ENCODE measurements at places on chromosomes 2 and 18.

GRCh38 chr2:8388781-8389180 is 293.1 kb upstream of the ID2 start:
- no peak for DNase-seq

DNA sequence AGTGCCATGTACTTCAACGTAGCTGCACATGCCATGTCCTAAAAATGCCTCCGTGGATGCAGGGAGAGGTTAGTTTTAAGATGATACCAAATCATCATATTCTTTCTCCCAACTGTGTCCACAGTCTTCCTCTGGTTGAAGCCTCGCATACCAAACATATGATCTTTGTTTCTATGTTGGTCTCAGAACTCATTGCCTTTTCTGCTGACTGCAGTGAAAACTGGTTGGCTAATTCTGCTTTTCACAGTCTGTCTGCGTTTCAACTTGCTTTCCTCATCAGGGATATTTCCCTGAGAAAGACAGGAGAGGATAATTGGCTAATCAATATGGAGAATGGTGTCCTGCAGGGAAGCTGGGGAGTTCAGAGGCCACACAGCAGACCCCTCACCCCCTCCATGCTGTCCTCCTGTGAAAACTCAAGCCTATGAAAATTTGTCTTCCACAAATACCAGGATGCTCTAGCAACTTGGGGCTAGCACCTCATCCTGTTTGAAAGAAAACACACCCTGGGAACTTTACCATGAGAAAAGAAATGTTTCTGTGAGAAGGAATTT is 192.2 kb upstream of the PXDN start:
- DNase-seq: no peak

GRCh38 chr2:84481702-84482101 is 22.6 kb upstream of the SUCLG1 start:
- no peak for DNase-seq

DNA sequence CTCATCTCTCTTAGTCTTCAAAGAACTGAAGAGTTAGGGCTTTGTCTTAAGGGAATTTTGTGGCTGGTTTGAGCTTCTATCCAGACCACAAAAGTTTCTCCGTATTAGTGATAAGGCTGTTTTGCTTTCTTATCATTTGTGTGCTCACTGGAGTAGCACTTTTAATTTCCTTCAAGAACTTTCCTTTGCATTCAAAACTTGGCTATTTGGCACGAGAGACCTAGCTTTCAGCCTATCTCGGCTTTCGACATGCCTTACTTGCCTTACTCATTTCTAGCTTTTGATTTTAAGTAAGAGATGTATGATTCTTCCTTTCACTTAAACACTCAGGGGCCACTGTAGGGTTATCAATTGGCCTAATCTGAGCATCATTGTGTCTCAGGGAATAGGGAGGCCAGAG is 29.9 kb downstream of the HDHD2 start:
- DNase-seq: no peak

DNA sequence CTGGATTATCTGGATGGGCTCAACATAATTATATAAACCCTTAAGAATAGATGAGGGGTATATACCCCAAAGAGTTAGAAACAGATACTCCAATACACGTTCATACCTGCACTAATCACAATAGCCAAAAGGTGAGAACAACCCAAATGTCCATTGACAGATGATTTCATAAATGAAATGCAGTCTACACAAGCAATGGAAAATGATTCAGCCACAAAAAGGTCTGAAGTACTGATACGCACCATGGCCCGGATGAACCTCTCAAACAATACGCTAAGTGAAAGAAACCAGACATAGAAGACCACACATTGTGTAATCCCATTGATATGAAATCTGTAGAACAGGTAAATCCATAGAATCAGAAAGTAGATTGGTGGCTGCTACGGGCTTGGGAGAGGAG is 316.8 kb downstream of the LPIN1 start:
- DNase-seq: no peak

DNA sequence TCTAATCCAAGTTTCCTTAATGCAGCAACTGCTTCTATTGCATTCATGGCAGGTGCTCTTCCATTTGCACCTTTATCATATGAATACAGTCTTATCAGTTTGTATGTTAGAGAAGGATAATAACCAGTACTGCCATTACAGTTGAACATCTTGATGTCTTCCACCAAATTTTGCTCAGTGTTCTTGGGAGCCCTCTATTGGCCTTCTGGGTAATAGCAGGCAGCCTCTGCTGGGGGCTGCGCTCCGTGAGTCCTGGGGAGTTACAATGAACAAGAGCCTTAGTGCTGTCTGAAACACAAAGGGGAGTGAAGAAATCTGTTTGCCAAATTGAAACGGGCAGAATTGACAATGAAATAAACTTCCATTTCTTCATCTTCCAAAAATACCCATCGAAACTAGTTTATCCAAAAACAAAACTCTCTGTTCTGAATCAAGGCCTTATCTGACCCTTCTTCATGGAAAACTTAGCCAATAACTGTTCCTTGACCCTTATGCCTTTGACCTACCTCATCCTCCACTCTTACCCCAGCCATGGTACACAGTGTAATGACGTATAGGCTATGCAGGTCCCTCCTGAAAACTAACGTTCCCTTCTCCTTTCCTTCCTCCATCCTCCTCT is 79.9 kb downstream of the ALK start:
- DNase-seq: no peak

DNA sequence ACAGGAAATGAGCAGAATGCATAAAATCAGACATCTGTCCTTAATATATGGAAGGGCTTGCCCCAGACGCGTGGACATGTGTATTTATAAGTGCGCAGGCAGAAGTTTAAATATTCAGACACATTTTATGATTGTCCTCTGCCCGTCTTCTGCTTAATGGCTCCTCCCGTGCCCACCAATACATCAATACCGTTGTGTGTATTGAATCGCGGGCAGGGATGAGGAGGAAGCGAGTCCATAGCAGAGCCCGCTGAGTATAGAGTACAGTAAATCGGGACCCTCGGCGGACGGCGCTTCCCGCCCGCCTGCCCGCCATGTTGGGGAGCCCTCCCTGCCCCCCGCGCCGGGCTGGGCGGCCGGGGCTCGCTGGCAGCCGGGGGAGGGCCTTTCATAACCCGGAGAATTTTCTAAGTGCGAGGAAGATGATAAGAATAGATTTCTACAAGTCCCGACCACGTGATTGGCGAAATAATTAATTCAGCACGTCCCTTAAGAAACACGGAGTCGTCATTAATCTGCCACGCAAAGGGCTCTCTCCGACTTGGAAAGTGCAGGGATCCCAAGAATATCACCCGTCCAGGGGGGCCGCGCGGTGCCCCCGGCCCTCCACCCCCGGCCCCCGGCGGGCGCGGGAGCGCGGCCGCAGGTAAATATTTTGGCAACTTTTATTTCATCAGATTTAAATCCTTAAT is at the start of gene HOXD3:
Gene HOXD3, plus strand, starts transcription at position 501 of the 692 bp plus-strand sequence. CDS start 11,808 bp downstream, outside the sequence.
- no peak for DNase-seq

- DNase-seq: peak; percentile 75
These were observed 137.2 kb downstream of the TRIM43 start for GRCh38 chr2:95728878-95729596.

GRCh38 chr2:42725657-42726056 is 38.3 kb downstream of the OXER1 start:
- DNase-seq: no peak

DNA sequence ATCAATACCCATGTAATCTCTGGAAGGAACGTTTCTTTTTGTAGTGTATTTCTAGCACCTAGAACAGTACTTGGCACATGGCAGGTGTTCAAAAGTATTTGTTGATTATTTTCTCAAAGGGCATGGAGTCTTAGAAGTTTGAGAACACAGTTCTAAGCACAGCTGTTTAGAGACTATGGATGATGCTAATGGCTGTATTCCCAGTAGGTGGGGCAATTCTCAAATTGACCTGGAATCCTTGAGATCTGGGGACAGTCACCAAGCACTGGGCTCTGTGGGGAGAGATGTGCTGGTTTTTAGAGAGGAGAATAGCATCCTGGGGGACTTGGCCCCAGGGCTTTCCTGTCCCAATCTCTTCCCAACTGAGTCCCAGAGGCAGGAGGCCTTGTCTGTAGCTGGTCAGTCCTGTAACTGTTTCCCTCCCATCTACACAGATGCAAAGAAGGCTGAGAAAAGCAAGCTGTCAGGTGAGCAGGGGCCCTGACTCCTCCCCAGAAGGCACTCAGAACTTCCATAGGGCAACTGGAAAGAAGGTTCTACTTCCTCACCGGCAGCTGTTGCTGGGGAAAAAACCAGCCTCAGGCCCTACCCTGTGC is 17.5 kb upstream of the IL36G start:
- DNase-seq: no peak

DNA sequence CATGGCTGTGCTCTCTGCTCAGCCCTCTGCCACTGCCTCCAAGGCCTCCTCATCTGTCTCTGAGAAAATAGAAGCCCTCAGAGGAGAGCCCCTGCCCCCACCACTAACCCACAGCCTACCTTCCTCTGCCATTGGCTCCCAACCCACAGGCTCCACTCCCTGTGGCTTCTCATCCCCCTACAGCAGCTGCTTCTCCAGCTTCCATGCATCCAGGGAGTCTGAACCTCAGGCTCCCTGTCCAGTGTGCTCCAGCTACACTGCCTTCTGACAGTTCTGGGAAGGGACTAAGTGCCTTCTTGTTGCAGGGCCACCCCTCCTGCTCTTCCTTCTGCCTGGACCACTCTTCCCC is 29.3 kb downstream of the COL6A3 start:
- no peak for DNase-seq

GRCh38 chr18:23069481-23069880 is 65.8 kb upstream of the CABLES1 start:
- DNase-seq: no peak

GRCh38 chr18:47944972-47945852 is 14.8 kb upstream of the SMAD2 start:
- DNase-seq: no peak

GRCh38 chr2:167954495-167954894 is 292.9 kb downstream of the STK39 start:
- DNase-seq: no peak

DNA sequence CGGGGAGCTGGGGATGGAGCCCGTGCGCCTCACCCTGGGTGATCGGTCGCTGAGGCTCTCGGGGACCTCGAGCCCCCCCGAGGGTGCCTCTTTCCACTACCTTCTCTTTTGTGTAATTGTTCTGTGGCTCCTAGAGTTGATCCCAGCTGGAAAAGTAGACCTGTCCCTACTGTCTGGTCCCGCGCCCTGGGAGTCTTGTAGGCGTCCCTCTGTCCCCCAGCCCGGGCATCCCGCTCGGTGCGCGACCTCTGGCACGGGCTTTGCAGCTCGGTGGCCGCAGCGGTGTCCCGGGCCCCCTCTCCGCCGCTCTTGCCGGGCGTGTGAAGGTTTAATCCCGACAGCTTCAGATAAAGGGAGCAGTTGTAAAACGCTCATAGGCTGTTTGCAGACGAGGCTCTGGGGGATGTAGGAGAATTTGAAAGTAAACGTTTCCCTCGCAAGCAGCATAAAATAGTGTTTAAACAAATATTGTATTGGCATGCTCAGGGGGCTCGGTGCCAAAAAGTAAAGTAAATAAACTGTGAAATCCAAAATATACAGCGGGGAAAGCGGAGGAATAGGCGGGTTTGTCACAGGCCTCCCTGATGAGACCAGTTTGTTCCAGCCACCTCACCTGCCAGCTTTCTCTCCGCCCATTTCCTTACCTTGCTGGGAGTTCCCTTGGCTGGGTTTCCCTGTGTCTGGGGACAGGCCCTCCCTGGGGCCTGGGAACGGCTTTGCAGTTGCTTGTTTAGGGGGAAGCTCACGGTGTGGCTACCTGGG is 1.9 kb downstream of the GLI2 start:
- DNase-seq: no peak

- DNase-seq: no peak
These were observed 240.6 kb downstream of the TFCP2L1 start for GRCh38 chr2:121044412-121044811.

DNA sequence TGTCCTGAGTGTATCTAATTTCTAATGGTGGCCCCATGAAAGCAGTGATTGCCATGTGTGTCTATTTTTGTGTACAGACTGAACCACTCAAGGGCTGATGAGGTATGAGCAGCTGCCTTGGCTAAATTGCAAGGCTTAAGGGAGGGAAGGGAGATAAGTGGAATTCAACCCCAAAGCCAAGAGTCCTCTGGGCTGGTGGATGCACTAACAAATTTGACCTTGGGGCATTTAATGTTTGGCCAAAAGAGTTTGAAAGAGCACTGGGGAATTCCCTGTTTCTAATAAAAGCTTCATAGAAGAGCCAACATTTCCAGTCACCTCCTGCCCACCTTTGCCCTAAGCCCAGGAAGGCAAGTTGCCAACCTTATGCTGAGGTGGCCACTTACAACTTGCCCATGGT is 172.1 kb downstream of the SETBP1 start:
- DNase-seq: no peak

DNA sequence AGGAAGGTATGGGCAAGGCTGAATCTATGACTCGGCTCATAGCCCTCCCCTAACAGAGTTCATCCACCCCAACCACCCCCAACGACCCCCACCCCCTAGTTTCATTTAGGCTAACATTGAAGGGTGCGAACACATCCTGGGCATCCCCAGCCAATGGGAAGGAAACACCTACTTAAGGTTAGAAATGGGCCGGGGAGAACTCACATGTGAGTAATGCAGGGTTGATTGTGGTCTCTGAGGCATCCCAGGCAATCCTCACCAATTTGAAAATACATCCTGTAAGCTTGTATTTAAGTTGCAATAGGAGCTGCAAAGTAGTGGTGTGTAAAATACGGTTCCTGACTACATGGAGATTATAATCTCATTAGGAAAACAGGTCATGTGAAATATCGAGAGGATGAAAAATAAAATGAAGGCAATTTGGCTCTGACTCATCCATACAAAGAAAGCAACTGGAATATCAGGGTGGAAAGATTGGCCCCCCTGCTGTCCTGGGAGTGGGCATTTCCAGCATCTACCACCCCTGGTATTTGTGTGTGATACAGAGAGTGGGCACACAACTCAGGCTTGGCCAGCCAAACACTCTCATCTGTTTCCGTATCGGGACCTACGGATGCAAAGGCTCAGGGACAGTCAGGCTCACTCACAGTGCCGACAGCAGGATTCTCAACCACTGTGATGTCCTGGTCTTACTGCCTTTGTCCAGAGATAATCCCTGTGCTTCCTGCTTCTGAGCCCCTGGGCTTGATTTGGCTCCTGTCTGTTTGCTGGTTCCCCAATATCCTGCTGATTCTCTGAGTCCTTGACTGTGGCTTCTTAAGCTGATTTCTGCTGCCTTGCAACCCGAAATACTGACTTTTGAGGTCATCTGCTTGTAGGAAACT is 90.0 kb upstream of the NCKAP5 start:
- DNase-seq: no peak

GRCh38 chr2:42569883-42570282 is 1.5 kb downstream of the MTA3 start:
- DNase-seq: no peak

- no peak for DNase-seq
These were observed 78.9 kb downstream of the KCNF1 start for GRCh38 chr2:10990561-10991111.

- no peak for DNase-seq
These were observed 5.4 kb upstream of the COX7A2L start for GRCh38 chr2:42366411-42366810.

- DNase-seq: no peak
These were observed 94.5 kb upstream of the FN1 start for GRCh38 chr2:215530191-215530968.

- DNase-seq: no peak
These were observed 66.7 kb downstream of the CDC42EP3 start for GRCh38 chr2:37604716-37605115.

- DNase-seq: no peak
These were observed 135.4 kb upstream of the FSHR start for GRCh38 chr2:49289711-49290110.

GRCh38 chr2:133442393-133442792 is 125.9 kb downstream of the NCKAP5 start:
- no peak for DNase-seq
